ENCODE measurements at places on chromosomes 16 and 17.

DNA sequence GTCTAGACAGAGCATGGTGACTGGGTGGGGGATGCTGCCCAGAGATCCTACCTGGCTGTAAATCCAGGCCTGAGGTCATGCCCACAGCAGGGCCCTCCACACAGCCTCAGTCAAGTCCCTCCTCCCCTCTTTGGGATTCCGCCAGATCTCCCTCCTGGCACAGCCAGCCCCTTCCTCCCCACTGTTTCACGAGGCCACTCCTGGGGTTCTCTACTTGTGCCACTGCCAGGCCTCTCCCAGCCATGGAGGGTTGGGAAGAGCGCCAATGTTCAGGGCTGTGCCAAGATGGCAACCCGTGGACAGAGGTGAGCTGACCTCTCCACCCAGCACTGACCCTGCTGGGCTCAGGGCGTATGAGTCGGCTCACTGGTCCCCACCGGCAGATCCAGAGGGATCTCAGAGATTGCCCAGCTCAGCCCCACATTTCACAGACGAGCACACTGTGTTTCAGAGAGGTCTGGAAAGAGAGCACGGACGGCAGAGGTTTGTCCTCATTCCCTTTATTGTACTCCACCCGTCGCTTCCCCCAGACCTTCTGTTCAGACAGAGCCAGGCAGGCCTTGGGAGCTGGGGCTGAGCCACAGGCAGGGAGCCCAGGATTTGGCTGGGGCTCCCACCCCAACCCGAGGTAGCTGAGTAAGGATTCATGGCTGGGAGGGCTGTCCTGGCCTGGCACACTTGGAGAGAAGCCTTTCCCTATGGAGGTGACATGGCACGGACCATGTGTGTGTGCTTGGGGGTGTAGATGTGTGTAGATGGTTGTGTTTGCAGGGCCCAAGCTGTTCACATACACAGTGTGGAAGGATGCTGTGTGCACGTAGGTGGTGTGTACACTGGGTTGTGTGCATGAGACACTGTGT, 3.5 kb upstream of the CAMKK1 start:
- no peak for DNase-seq

DNA sequence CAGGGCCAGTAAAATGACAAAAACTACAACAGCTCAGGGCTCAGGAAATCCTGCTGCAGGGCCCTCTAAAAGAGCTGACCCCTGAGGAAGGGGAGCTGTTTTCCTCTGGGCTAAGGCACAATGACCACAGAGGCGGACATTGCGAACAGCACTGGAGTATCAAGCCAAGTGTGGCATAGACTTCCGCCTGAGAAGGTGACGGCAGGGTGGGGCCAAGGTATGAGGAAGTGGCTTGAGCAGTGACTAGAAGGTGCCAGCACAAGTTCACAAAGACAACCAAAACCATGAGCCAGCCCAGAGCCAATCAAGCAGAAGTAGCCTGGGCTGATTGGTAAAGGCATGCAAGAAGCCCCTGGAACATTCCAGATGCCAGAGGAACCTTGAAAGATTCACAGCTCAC, 13.9 kb downstream of the ERN2 start:
- no peak for DNase-seq

DNA sequence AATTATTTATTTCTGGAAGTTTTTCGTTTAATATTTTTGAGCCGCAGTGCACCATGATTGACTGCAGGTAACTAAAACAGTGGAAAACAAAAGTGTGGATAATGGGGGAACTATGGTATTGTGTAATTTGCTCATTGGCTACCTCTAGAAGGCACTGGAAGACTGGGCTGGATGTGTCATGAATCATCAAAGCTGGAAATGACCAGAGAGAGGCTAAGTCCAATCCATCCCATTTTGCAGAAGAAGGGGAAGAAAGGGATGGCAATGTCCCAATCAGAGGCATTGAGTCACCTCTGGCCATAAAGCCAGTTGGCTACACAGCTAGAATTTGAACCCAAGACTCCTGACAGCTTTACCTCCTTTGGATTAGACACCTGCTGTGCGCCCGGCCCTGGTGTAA, 29.3 kb downstream of the GLP2R start:
- DNase-seq: no peak

GRCh38 chr17:66576473-66576872, 258.4 kb upstream of the CACNG5 start:
- DNase-seq: no peak

DNA sequence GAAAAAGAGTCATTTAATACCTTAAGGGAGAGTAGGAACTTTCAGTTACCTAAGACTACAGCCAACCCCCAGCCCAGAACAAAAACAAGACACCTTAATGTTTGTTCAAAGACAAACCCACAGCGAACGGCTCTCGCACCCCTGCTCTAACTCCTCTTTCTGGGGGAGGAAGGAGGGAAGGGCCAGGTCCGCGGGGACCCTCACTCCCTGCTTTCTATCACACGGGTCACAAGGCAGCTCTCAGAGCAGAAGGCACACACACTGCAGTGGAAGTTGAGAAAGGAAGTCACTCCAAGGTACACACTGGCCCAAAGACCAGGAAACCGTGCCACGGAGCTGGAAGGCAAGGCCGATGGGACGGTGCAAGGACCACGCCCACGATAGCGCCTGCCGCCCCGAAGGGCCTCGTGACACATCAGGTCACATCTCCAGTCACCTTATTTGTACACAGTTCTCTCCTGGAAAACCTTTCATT, 10.0 kb downstream of the LITAFD start:
- DNase-seq: no peak

- DNase-seq: no peak
These were observed 1.2 kb downstream of the CYB5D1 start for GRCh38 chr17:7859028-7859427.

DNA sequence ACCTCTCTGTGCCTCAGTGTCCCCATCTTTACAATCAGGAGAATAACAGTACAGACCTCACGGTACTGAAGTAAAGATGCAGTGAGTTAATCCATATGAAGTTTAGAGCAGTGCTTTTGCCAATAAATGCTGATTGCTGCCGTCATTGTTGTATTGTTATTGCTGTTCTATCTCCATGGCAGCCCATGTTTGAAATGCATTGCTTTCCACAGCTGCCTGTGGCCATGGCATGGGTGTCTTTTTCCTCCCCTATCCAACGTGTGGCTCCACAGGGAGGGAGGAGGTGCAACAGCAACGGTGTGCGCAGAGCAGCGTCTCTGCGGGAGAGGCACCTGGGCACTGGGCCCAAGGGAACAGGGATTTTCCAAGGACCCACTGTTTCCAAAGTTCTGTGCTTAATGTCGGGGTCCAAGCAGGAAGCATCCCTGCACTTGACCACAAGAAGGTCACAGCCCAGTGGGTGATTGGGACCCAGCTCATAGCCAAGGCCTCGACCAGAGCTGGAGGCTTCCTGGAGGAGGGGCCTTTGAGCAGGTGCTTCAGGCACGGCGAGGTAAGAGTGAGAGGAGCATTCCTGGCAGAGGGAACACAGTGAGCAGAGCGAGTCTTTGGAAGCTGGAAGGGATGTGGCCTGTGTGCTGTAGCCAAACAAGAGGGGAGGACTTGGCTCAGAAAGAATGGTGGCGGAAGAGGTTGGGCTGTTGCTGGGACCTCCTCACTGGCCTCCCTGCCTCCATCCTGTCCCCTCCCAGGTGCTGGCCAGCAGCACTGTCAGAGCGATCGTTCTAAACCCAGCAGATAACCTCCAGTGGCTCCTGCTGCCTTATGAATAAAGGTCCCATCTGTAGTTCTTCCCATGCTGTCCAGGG, 3.9 kb downstream of the RAI1 start:
- no peak for DNase-seq

GRCh38 chr17:81420769-81421462, 25.7 kb downstream of the BAHCC1 start:
- DNase-seq: no peak

DNA sequence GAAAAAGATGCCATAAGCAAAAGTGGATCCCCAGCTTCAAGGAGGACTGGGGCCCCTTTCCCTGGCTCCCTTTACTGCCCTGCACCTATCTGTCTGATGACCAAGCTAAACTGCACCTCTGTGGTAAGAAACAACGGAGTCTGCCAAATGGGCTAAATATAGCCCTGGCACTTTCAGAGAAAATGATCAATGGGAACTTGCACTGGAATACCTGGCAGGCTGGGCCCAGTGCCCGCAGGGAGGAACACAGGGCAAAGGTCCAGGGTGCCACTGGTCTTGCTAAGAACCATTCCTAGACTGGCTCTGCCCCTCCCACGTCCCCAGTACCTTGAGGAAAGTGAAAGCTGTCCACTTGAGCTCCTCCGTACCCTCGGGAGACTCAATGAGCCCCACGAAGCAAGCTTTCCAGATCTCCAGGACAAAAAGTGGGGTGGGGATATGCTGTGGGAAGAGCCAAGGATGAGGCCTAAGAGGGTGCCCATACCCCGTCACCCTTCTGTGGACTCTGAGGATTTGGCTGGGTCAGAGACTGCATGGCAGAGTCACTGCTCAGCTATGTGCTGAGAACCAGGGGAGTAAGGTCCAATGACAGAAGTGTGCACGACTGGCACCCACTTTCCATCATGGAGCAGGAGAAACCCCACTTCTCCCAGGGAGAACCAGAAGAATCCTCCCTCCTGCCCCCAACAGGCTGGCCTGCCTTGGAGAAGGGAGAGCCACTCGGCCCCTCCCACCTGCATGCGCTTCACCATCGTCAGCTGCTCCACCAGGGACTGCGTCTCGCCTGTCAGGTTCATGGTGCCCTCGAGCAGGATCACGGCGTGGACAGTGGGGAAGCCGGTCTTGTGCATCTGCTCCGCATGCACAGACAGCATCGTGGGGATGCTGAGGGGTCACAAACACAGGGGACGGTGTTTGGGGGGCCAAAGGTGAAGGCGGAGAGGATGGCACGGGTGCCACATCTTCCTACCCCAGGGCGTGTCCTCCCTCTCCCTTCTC, 17.4 kb downstream of the CSF3 start:
- no peak for DNase-seq

DNA sequence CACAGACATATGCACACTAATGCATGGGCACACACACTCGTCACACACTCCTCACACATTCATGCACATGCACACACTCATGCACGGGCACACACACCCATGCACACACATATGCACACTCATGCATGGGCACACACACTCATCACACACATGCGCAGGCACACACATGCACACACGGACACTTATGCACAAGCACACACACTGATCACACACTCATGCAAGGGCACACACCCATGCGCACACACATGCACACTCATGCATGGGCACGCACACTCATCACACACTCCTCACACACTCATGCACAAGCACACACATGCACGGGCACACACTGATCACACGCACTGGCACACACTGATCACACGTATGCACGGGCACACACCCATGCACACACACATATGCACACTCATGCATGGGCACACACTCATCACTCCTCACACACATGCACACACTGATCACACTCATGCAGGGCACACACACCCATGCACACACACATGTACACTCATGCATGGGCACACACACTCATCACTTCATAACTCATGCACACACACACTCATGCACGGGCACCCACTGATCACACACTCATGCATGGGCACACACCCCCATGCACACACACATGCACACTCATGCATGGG, 16.1 kb downstream of the ADGRG1 start:
- no peak for DNase-seq

DNA sequence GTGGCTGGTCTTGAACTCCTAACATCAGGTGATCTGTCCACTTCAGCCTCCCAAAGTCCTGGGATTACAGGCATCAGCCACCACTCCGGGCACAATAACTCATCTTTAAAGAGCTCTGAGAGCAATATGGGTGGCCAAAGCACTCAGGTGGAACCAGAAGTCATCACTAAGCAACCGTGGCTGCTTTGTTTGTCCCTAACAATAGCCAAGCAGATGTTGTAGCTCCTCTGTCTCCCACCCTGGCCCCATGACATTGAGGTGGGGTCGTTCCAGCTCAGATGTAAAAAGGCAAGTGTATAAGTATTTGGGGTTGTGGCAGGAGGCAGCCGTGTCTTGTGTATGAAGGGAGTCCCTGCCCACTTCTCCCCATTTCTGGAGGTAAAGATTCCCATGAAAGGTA, 3.7 kb upstream of the SCIMP start:
- DNase-seq: no peak

- DNase-seq: no peak
These were observed 34.5 kb downstream of the PSME3IP1 start for GRCh38 chr16:57151369-57151768.

DNA sequence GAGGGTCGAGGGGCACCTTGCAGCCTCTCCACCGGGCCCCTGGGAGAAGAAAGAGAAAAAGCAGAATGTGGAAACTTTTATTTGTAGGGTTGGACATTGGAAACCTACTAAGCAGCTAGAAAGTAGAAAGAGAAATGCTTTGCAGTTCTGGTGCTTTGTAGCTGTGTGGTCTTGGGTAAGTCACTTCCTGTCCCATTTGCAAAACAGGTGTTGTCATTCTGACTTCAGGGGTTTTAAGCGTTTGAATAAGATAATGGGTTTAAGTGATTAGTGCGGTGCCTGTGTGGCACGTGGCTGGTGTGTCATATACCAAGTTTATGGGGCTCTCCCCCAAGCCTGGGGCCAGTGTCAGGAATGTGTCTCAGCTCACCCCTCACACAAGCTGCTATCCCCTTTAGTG, 1.6 kb downstream of the CA4 start:
- no peak for DNase-seq

- DNase-seq: no peak
These were observed 10.5 kb downstream of the C17orf75 start for GRCh38 chr17:32331243-32332040.

DNA sequence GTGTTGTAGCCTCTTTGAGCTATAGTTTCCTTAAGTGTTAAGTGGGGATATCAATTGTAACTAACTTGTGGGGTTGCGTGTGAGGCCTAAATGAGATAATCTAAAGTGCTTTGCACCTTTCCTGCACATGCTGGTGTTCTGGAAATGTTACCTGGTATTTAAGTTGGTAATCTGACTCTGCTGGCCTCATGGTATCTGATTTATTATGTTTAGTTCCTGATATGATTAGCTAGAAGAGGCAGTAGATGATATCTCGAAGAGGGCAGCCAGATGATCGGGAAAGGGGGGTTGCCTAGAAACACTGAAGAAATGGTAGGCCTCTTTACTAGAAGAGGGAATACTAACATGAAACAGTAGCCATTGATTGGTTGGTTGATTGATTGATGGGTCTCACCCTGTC, 65.4 kb upstream of the CLEC18A start:
- no peak for DNase-seq

- no peak for DNase-seq
These were observed 804 bp downstream of the TGFB1I1 start for GRCh38 chr16:31472709-31473203.

DNA sequence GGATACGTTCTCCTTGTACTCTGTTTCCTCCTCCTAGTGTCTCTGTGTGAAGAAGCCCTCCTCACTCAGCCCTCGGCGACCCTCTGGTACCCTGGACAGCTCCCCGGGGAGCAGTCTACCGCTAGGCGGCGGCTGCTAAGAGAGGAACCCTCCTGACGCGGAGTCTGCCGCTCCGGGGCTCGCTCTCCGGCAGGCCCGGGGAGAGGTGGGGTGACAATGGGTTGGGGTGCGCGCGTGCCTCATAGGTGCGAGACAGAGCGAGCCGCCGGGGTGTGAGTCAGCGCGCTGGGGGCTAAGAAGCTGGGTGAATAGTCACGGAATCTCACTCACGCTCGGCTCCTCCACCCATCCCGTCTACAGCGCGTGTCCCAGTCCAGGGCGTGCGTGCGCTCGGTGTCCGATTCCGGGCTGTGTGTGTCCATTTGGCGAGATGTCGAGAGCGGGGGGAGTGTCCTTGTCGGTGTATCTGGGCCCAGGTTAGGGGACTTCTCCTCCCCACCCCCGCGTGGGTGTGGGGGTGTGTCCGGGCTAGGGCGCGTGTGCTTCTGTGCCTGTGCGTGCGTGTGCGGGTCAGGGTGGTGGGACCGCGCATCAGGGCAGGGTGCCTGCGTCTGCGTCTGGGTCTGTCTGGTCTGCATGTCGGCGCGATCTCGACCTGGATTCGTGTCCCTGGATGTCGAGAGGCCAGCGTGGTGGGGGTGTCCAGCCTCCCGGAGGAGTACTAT, 577 bp upstream of the HS3ST2 start:
- no peak for DNase-seq
